Right atrium auricular region (tissue), 2 donors: ENCODE measurements at places on chromosomes 11 and 22.

- DNase-seq, result no peak
Measured at GRCh38 chr11:6476571-6476970, 2.8 kb upstream of the TRIM3 start.

DNA sequence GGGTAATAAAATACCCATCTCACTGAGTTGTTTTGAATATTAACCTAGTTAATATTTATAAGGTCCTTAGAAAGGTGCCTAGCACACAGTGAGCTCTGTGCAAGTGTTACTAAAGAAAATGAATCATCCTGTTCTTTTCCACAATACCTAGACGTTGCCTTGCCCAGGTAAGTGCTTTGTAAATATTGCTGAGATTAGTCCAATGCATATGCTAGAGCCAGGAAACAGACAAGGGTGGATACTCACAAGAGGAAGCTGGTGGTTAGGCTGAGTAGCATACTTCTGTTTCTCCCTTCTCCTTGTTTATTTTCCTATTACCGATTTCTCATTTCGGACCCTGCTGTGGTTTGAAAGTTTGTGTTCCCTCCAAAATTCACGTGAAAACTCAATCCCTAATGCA lies 58.1 kb upstream of the BARX2 start:
- no peak for DNase-seq

- peak; percentile 76 for DNase-seq
Measured at GRCh38 chr11:69949327-69949726, 128.8 kb upstream of the ANO1 start.

DNA sequence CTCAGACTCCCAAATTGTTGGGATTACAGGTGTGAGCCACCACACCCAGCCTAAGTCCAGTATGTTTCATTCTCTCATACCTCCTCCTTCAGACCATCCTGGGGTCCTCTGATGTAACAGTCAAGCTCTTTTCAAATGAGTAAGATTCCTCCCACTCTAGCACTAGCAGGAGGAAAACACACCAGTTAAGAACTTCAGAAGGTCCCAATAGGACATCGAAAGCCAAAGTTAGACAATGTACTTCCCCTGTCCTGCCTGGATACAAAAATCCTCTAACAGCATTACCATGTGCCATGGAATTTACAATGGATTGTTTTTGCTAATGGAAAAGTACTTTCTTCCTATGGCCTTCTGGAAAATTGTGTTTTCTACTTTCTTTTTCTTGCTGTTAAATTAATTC lies 67.1 kb downstream of the CCDC34 start:
- no peak for DNase-seq

DNA sequence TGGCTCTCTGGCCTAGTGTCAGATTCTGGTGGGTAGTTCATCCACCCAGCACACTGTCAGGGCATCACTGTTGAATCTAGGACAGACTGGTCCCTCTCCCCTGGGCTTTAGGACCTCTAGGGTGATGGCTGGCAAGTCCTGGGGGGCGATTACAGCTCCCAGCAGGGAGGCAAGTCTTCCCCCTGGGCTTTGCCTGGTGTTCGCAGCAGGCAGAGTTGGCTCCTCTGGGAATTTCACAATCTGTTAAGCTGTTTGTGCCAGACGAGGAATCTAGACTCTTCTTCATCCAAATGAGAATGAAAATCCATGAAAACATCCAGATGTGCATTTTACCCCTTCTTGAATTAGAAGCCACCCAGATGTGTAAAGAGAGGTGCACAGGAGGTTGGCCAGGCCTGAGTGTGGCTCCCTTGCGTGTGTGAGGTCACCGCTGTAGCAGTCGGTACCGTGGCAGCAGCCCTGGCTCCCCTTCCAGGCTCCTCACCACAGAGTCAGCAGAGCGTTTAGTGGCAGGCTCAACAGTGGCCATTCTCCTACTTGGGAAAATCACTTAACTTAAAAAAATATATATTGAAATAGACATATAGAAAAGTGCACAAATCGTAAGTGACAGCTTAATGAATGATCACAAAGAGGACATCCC lies 99.9 kb upstream of the TBCEL start:
- no peak for DNase-seq

GRCh38 chr11:83047515-83048225 lies 24.0 kb downstream of the RAB30 start:
- no peak for DNase-seq

GRCh38 chr22:47190276-47190956 lies 428.0 kb downstream of the TBC1D22A start:
- no peak for DNase-seq

DNA sequence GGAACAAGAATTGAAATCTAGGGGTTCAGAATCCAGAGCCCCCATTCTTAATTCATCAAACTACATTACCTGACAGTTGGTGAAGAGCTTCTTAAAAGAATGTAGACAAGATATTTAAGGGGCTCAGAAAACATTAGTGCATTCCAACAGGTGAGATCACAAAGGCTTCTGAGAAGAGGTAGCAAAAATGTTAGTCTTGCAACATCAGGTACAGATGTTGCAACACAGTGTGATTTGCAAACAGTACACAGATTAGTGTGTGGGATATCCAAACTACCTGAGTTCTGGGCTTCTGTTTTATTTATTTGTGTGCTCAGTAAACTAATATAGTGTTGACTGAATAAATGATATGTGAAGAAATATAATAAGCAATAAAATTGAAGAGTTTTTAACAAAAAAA lies 11.8 kb downstream of the CASP4 start:
- DNase-seq, result no peak

GRCh38 chr22:21605887-21606564 lies 23.8 kb downstream of the YDJC start:
- no peak for DNase-seq

DNA sequence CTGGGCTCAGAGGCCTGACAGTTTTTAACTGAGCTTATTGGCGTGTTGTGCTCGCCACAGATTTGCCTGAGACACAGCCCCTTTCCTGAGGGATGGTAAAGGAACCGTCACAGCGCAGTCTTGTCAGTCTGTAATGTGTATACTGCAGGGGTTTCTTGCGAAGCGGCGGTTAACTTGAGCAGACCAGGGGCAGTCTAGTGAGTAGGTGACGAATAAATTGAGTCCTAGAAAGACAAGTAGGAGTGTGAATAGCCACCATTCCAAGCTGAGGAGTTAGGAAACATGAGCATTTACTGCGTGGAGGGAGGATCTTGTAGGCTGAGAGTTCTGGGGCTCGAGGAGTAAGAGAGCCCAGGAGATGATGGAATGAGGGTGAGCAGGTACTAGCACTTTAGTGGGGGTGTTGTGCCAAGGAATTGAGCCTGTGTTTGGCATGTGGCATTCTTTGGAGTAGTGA lies 1.4 kb downstream of the MED15 start:
- DNase-seq, result no peak

GRCh38 chr11:111417011-111417765 lies 38.1 kb upstream of the POU2AF1 start:
- DNase-seq, result no peak

DNA sequence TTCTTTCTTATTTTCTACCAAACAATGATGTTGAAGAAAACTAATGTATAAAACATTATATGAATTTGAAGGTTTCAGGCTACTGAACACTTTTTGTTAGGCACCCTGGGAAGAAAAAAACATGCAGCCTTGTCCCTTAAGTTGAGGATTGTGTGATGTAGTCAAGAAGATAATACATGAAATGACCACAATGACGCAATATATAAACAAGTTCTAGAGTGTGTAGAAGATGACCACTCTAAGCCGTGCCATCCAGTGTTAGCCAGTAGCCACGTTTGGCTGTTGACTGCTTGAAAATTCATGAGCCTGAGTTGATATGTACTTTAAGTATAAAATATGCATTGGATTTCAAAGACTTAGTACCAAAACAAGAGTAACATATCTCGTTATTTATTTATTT lies 16.2 kb downstream of the SWAP70 start:
- no peak for DNase-seq

GRCh38 chr11:9884601-9885000 lies 220.7 kb downstream of the SWAP70 start:
- no peak for DNase-seq

GRCh38 chr22:23237201-23237798 lies 57.0 kb downstream of the BCR start:
- no peak for DNase-seq

GRCh38 chr11:66919923-66920322 lies 38.3 kb downstream of the PC start:
- DNase-seq, result no peak

GRCh38 chr11:95279921-95280868 lies 49.2 kb upstream of the SESN3 start:
- DNase-seq, result no peak

- DNase-seq, result no peak
Measured at GRCh38 chr11:89168396-89168795, 9.3 kb upstream of the TYR start.

DNA sequence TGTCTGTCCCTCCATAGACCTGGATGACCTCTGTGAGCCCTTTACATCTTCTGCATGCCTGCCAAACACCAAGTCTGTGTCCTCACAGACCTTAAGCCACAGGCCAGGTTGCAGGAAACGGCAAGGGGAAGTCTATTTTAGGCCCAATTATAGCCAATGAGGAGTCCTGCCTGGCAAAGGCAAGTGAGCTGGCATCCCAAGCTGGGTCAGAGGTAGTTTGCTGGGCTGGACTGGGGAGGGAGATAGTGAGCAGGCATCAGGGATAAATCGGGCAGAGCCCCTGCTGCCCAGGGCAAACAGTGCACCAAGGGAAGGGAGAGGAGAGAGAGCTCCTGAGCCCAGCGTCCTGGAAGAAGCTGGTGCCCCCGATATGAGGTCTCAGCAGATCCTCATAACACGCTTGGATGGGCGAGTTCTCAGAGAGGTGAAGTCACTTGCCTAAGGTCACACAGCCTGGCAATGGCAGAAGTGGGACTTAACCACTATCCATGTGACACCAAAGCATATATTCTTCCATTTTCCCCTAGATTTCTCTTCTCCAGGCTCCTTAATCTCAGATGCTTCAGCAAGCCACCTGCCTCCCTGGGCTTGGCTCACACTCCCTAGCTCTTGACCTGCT lies 3.7 kb upstream of the RELT start:
- DNase-seq, result no peak

GRCh38 chr11:24754406-24754805 lies 257.6 kb downstream of the LUZP2 start:
- no peak for DNase-seq

DNA sequence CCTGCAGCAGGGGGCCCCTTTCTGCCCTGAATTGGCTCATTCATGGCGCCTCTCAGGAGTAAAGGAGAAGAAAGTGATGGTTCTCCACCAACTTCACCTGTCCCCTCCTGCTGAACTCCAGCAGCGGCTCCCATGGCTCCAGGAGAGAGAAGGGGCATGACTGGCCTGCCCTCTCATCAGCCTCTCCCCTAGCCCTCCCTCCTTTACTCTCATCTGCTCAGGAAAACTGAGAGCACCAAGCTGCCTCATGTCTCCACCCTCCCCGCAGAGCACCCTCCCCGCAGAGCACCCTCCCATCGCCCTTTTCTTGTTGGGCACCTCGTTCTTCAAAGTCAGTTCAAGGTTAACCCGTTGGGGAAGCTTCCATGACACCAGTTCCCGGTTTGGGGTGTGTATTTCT lies 82.1 kb upstream of the ATXN10 start:
- DNase-seq, result no peak

DNA sequence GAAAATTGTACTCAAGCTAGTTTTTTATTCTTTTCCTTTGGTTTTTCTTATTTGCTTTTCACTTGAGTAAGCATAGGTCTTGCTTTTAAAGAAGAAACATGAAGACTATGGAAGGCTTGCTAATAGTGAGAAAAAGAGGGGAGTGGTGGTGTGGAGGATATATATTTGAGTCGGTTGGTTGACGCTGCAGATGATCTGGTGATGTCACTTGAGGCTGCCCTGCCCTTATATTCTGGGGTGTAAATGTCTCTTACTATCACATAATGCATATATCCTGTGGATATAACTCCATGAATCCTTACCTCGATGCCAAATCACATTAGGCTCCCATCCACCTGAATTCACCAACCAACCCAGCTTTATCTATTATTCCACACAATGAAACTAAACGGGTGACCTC lies 2.9 kb downstream of the GRIA4 start:
- no peak for DNase-seq

DNA sequence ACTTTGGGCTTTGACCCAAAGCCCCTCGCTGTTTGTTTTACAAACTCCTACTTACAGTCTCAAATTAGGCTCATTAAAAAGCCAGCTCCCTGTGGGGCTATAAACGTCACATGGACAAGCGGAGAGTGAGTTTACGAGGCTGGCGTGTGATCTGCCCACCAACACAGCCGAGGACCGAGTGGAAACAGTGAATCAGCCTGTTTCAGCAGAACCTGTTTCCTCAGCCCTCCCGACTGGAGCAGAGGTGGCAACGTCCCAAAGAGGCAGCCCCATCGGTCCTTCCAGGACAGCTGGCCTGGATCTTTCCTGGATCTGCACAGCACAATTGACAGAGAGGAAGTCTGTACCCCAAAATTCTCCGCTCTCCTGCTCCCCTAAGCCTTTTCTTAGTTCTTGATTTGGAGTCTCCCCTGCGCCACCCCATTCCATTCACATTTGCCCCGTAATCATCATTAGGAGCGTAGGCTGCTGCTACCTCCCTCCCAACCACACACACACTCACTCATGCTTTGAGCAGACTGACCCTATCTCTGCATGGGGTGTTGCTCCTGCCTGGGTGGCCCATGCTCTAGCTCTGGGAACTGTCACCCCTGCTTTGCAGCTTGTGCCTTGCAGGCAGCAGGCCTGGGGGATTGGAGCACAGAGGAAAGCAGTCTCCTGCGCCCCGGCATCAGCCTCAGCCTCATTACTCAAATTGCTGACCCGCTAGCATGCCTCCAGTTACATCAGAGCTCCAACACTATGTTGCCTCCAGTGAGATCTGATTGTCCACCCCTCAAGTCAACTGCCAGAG lies 117.8 kb downstream of the NAT10 start:
- DNase-seq, result peak; percentile 91

DNA sequence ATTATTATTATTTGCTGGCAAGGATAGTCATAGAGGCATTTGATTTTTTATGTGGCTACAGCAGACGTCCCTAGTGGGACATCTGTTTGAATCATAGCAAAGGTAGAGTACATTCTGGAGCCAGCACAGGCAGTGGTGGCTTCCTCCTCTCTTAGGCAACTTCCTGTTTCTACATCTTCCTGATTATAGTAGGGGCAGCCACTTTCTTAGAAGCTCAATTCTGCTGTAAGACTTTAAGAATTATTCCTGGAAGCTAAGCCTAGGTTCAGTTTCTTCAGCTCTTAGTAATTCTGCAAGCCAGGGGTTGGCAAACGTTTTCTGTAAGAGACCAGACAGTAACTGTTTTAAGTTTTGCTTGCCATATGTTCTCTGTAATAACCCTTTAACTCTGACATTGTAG lies 129.3 kb upstream of the TENM4 start:
- no peak for DNase-seq
